ENCODE measurements at places on chromosomes 2 and 18. TPM values are rescaled to one million over a fixed set of nuclear protein-coding genes. Genes with fewer than 3 reads are reported as not detected.

GRCh38 chr2:68362749-68363148 is 2.3 kb upstream of the PLEK start:
- DNase-seq, result no peak

DNA sequence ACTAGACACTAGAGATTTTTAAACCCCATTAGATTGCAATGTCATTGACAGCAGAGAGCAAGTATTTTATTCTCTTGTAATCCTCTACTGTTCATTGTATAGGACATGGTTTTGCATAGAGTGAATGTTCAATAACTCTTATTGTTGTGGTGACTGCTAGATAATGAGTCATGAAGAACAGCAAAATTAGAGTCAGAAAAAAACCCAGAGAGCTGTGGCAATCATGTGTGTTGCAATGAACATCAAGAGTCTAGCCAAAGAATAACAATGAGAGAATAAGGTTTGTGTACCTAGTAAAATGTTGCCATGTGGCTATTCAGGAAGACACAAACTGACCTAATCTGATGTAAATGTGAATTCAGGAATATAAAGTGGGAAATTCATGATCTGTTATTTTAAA is 684.0 kb downstream of the DSC3 start:
- no peak for DNase-seq

DNA sequence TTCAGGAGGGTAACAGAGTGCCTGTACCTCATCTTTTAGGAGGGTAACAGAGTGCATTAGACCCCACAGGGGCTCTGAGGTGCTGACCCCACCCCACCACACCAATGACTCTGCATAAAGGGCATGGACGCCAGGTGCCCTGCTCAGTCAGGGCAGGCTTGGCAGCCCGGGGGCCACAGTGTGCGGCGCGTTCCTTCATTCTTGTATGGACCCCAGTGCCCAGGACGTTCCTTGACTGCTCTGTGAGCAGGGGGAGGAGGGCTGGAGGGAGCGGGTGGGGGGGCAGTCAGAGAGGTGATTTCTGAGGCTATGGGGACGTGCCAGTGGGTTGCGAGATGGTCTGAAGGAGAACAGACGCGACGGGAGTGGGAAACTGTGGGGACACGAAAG is 168.7 kb upstream of the NCK2 start:
- no peak for DNase-seq

- DNase-seq, result no peak
Measured at GRCh38 chr2:77395011-77395410, 127.2 kb downstream of the LRRTM4 start.

DNA sequence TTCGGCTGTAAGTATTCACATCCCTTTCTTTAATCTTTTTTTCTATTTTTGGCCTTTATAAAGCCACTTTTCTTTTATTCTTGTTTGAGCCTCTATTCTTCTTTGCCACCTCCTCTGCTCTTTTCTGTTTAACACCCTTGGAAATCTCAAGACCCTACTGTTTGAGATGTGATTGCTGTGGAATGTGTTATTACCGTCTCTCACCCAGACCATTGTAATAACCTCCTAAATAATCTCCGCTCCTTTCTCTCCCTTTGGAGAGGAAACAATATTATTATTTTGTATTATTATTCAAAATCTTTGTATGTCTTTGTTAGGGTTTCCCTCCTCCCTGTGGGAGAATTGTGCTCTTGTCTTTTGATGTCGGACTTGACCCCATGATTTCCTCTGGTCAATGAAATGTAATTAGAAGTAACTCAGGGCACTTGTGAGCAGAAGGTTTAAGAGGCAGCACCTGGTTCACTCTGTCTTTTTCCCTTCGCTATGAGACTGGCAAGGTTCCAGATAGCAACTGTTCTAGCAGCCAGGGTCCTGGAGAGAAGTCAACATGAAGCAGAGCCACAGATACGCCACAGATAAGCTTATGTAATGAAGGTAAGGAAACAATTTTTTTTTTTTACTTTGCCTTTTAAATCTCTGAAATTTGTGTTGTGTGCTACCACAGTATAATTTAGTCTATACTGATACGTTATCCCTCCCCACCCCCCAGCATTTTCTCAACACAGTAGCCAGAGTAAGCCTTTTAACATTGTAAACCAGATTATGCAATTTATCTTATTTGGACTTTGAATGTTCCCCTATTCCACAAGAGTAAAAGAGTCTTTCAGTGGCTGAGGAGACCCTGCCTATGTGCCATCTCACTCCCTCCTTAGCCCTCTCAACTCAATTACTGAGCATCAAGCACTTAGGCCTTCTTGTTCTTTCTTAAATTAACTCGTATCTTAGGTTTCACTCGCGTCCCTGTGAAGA is 601.2 kb upstream of the ZNF804A start:
- peak; percentile 27 for DNase-seq

DNA sequence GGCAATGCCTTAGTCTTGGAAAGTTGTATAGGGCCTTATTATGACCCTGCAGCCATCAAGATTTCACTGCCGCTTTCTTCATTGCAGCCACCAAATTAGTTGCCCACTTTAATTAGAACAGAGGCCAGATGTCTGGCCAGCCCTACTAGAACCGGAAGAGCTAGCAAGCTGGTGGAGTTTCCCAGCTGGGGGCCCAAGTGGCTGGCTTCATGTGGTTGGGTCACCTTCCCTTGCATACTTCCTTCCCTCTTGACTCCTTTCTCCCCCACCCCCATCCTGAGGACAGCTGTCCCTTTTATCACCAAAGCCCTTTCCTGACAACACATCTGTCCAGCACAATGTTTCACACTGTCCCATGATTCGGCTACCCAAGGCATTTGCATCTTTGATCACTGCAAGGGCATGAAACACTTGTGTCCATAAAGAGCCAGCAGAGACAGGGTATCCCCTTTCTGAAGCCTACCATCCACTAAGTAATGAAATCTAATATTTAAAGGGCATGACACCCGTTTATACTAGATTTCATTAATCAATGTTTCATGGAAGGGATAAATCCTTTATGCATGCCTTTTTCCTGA is 187.2 kb downstream of the BCL11A start:
- DNase-seq, result no peak

DNA sequence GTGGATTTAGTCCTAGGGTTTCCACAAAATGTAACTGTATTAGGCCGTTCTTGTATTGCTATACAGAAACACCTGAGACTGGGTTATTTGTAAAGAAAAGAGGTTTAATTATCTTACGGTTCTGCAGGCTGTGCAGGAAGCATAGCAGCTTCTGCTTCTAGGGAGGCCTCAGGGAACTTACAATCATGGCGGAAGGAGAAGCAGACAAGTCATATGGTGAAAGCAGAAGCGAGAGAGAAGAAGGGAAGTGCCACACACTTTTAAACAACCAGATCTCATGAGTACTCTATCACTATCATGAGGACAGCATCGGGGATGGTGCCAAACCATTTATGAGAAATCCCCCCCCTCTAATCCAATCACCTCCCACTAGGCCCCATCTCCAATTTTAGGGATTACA is 9.5 kb upstream of the CCDC68 start:
- no peak for DNase-seq

DNA sequence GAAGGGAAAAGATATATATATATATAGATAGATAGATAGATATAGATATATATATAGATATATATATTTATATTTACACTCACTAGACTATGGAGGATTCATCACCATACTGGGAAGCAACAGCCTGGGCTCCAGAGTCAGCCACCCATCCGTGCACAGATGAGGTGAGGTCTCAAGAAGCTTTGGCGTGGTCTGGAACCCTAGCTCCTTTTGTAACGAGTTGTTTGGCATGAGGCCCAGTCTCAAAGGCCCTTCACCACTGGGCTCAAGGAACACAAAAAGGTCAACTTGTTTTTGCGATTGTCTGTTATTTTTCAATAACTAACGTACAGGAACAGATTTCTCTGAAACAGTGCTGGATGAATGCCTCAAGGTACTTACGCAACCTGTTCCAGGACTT is 448.7 kb downstream of the CMPK2 start:
- no peak for DNase-seq

- no peak for DNase-seq
Measured at GRCh38 chr2:8447610-8448221, 234.1 kb upstream of the ID2 start.

- no peak for DNase-seq
Measured at GRCh38 chr2:31922542-31923408, 88.0 kb downstream of the MEMO1 start.

DNA sequence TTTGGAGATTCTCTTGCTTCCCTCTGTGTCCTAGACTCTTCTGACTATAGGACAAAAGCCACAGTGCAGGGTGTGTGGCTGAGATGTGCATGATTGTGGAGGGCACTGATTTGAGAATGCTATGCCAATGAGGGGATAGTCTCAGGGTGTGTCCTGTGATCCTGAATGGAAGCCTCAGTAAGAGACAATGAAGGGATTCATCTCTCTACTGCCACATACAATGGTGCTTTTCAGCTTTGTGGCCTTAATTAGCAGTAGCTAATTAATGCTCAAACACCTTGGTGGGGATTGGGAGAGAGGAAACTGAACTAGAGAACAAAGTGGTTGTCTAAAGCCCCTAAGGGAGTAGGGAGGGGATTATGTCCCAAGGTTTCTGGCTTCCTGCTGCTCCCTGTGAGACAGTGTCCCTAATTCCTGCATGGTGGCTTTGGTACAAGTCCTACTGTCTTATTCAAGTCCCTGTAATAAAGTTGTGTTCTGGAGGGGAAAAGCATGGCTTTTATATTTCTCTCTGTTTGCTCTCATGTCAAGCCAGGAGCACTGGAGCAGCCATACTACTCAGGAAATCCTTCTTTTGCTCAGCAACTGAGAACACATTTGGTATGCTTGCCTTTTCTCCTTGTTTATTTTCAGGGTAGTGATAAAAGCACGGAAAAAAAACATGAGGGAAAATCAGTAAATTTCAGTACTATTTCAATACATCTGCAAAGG is 415.2 kb upstream of the TCF4 start:
- no peak for DNase-seq

DNA sequence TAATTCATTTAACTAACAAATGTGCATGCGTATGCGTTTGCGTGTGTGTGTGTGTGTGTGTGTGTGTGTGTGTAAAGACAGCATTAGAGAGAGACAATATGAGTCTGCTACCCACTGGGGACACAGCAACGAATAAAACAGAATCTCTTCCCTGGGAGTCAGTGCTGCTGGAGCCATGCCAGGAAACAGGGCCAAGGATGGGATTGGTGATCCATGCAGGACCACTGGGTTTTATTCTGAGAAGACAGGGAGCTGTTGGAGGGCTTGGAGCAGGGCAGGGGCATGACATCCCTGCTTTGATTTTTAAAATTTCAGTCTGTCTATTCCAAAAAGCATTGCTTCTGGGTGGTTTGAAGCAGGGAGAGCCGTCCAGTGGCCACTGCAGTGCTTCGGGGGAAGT is 62.9 kb downstream of the PDCL3 start:
- no peak for DNase-seq

DNA sequence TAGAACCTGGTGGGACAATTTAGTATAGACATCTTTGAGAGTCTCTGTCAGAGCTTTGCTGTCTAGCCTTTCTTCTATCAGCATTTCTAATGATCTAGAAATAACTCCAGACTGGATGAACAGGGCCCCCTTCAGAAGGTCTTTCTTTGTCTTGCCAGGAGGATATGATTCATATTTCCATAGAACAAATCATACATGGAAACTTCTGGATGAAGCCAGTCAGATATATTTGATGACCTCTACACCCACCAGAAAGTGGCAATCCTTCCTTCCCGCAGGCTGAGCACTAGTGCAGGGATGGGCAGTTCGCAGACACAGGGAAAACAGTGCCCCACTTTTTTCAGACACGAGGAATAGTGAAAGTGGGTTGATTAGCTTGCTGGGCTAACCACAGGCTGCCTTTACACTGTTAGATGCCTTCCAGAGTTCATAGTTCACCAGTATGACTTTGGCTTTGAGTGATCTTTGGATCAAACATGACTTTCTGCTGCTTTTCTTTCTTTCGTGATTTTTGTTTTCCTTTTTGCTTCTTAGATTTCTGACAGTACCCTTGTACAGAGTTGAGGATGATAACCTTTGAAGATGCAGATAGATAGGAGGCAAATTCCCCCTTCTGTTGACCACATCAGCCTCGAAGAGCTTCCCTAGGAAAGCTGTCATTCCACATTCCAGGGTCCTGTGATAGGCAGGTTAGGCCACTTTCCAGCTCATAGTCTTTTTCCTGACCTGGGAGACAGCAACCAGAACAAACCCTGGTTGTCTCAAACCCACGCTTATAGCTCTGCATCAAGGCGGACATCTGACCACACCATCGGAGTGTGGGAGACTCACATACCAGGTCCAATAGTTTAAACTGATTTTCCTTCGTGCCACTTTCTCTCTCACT is 237.0 kb downstream of the ZNF407 start:
- peak; percentile 28 for DNase-seq

DNA sequence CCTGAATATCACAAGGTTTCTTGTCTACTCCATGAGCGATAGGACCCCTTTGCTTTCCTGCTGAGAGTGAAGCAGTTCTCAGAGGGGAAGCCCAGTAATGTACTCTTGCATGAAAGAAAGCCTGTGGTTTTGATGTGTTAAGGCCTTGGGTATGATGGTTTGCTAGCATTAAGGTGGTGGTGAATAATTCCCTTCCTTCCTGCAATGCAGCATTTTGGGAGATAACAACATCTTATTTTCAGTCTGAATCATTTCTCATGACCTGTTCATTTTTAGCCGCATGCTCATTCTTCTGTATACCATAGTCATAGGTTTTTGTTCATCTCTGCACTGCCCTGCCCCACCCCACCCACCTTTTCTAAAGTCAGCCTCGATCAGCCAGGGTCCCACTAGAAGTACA is 66.2 kb downstream of the HNMT start:
- DNase-seq, result no peak

- DNase-seq, result peak; percentile 11
Measured at GRCh38 chr18:28581521-28582071, 404.7 kb upstream of the CDH2 start.

GRCh38 chr2:216648105-216648504 is 14.9 kb downstream of the IGFBP2 start:
- no peak for DNase-seq

DNA sequence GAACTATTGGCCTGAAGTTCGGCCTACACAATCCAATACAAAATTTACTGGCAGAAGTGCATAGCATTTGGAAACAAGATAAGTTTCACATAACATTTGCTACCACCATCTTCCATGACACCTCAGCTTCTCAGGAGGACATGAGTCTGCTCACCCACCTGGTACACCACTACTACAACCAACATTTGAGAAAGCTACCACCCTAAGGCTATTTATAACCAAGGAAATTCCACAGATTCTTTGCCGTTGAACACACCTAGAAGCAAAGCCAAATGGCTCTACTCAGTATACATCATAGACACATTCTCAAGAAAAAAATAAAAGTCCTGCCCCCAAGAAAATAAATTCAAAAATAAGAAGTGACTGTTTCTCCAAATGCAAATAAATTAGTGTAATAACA is 145.3 kb downstream of the SPAG16 start:
- DNase-seq, result no peak

DNA sequence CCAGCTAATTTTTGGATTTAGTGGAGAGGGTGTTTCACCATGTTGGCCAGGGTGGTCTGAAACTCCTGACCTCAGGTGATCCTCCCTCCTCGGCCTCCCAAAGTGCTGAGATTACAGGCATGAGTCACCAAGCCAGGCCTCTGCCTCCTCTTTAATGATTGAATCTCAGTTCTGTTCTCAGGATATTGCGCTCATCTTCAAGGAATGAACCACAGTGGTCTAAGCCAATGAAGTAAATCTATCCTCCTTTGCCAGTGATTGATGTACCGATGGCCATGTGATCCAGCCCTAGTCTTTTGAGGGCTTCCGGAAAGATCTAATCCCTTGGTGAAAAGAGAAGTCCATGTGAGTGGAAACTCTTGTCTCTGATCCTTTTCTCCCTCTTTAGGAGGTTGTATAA is 48.6 kb downstream of the POLE4 start:
- no peak for DNase-seq

ARHGEF4 gene
- 4.6 TPM for polyA plus RNA-seq

REG1B gene
- not detected for polyA plus RNA-seq

HOXD9 gene
- not detected for polyA plus RNA-seq

ZNF396 gene
- 0.36 TPM for polyA plus RNA-seq

LYPD6B gene
- 3.6 TPM for polyA plus RNA-seq

Measured in GM23338 (cell line).